ENCODE measurements at places on chromosomes 1 and 21.

DNA sequence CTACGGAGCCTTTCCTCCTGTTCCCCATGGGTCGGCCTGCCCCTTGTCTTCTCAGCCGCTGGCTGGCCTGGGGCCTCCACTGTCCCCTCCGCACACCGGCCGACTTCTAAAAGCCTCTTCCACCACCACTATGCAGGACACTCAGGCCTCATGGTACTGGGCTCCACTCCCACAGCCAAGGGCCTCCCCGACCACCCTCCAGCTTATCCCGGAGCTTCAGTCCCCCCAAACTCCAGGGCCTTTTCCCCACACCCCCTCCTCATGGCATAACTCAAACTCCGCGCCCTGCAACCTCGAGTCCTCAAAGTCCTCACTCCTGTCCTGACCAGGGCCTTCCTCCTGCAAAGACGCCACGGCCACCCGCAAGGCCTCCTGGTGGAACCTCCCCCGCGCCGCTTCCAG, 2.0 kb downstream of the LRRC41 start:
- no peak for DNase-seq

DNA sequence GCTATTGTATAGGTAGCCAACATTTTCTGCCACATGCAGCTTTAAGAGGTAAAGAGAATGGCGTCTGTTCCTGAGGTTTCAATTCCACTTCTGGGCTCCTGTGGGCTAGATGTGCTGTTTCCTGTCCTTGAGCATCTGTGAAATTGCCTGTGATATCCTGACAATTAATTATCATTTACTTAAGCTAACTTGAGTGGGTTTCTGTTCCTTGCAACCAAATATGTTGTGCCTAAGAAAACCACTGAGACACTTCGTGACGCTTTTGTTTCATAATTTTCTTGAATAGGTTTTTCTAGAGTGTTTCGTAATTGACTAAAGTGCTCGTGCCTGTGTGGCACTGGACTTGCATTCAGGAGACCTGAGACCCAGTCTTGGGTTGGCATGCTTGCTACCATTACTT, 127.3 kb upstream of the POU3F1 start:
- DNase-seq: no peak

- DNase-seq: no peak
These were observed 23.1 kb upstream of the ATP6V1G3 start for GRCh38 chr1:198563583-198563982.

- DNase-seq: no peak
These were observed 4.0 kb upstream of the LAPTM5 start for GRCh38 chr1:30761381-30762151.

DNA sequence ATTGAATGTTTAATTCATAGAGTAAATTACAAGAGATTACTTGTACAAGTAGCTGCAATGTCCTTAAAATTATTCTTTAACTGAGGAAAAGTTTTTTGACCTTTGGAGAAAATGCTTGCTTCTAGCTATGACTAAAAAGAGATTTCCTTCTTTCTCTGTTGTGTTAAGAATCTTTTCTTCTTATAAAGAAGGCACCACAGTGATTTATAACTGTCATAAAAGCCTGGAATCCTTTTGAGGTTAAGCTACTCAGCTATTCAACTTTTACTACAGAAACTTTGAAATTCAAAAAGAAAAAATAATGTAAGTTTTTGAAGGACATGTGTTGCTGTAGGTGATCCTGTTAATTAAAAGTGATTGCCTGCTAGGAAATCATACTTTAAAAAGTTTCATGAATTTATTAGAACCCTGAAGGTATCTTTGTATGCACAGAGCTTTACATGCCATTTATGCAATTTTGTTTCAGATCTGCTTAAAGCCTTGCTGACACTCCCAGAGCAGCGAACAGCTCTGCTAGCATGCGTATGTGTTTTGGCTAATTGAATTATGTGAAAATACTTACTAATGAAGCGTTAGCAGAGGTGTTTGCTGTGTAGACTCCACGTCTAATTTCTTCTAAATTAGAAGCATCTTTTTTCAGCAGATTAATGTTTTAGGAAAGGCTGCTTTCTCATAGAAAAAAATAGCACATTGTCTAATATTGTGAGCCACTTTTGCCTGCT, 94.7 kb upstream of the SMYD2 start:
- no peak for DNase-seq

DNA sequence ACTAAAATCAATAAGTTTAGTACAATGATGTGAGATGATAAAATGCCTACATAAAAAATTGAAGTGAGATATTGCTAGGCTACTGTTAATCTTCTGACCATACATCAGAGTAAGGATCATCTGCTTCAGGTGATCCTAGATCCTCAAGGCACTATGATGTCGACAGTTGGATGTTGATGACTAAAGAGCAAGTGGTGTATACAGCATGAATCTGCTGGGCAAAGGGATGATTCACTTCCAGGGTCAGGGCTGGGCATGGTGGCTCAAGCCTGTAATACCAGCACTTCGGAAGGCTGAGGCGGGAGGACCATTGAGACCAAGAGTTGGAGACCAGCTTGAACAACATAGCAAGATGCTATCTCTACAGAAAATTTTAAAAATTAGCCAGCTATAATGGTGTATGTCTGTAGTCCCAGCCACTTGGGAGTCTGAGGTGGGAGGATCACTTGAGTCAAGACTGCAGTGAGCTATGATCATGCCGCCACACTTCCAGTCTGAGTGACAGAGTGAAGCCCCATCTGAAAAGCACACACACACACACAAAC, 24.6 kb downstream of the NUF2 start:
- no peak for DNase-seq

- no peak for DNase-seq
These were observed 49.3 kb downstream of the VWA5B1 start for GRCh38 chr1:20339811-20340457.

- no peak for DNase-seq
These were observed 30.6 kb downstream of the IARS2 start for GRCh38 chr1:220124542-220124941.

- DNase-seq: no peak
These were observed 26.5 kb downstream of the LRRC38 start for GRCh38 chr1:13487143-13487868.

DNA sequence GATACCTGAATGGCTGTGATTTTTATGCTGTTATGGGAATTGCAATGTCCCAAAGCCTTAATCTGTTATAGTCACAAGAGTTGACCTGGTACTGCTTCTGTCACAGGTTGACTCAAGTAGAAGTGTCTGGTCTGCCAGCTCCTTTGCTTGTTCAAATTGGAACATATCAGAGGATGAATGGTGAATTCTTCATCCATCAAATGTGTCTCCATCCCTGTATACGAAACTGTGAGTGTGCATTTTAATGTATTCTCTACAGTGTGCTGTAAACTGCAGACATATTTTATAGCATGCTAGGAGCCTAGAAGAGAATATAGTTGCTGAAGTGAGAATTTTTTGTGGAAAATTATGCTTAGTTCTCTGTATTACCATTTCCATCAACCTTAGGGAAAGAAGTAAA, 608.4 kb downstream of the AMY1C start:
- DNase-seq: no peak

GRCh38 chr1:200468264-200469001, 58.6 kb upstream of the ZNF281 start:
- DNase-seq: no peak

DNA sequence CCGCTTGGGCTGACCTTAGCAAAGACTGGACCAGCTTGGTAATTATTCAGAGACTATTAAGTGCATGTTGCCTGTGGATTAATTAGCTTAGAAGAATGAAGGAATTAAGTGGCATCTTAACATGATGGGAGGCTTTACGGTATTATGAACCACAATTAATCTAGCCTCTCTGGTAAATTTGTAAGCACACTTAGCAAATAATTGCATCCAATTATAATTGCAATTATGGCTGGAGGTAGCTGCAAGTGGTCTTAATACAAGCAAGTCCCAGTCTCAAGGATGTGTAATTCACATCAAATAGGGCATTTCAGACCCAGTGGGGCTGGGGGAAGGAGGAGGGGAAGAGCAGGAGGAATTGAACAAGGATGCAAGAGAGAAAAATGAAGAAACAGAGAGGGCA, 151.6 kb downstream of the CNIH3 start:
- no peak for DNase-seq

GRCh38 chr1:28260803-28261174, 1.5 kb downstream of the SESN2 start:
- DNase-seq: no peak

DNA sequence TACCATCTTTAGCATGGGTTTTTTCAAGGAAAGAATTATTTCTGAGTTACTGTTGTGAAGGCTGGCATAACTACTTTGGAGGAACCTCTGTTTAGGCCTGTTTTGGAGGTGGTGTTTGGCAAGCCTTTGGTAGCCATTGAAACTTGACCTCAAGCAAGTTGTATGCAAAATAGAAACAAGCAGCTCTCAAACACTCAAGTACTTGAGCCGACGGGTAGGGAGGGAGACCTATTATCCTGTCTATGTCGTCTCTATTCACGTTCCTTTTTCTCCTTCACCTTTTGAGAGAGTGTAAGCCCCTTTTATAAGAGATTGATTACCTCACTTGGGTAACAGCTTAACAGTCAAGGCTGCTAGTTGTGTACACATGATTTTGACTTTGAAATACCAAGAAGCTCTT, 878.3 kb upstream of the CXADR start:
- no peak for DNase-seq

GRCh38 chr1:160451119-160451858, 50.9 kb downstream of the VANGL2 start:
- DNase-seq: no peak

GRCh38 chr1:63643926-63644325, 50.7 kb downstream of the PGM1 start:
- no peak for DNase-seq
